Pulmonary artery endothelial cell (primary cell): ENCODE measurements at places on chromosomes 4 and X. TPM values are rescaled to one million over a fixed set of nuclear protein-coding genes. Genes with fewer than 3 reads are reported as not detected.

Gene PPBP
- total RNA-seq: not detected in 2 replicates

Gene CDX4
- total RNA-seq: not detected in 2 replicates

Gene GRIA3
- under 0.01 TPM in 1 of 2 replicates, not detected in the other for total RNA-seq

Gene SPANXB1
- not detected in 2 replicates for total RNA-seq

Gene LNX1
- 2.6 and 6.1 TPM in 2 replicates for total RNA-seq

Gene MYOZ2
- 0.20 TPM in 1 of 2 replicates, not detected in the other for total RNA-seq

Gene GCNA
- total RNA-seq: 0.59 and 2.3 TPM in 2 replicates

Gene DSPP
- total RNA-seq: not detected in 2 replicates

Gene RAI2
- 0.13 and 0.35 TPM in 2 replicates for total RNA-seq

Gene UGT2B17
- total RNA-seq: not detected in 2 replicates

Gene SLC9A7
- total RNA-seq: 35.6 and 40.6 TPM in 2 replicates

Gene XK
- total RNA-seq: under 0.01 TPM in 2 replicates

Gene IL21
- total RNA-seq: not detected in 2 replicates

Gene CXCL6
- 3.0 and 18.3 TPM in 2 replicates for total RNA-seq

Gene VCX
- not detected in 2 replicates for total RNA-seq

Gene DNAAF6
- not detected in 2 replicates for total RNA-seq

Gene CXCL1
- total RNA-seq: 53.3 and 90.8 TPM in 2 replicates

Gene NWD2
- not detected in 2 replicates for total RNA-seq

Gene ENPEP
- total RNA-seq: not detected in 2 replicates

Gene LONRF3
- total RNA-seq: 10.7 and 22.4 TPM in 2 replicates

Gene CT45A1
- total RNA-seq: not detected in 2 replicates

Gene ADGRG4
- not detected in 2 replicates for total RNA-seq

Gene CPZ
- total RNA-seq: not detected in 2 replicates

Gene CCKAR
- not detected in 2 replicates for total RNA-seq

Gene PAK3
- 0.26 and 1.5 TPM in 2 replicates for total RNA-seq

Gene CLNK
- total RNA-seq: not detected in 2 replicates

Gene MSANTD1
- total RNA-seq: 0.07 and 0.42 TPM in 2 replicates

Gene NDUFB11
- total RNA-seq: 46.0 and 58.4 TPM in 2 replicates

Gene KCNE5
- total RNA-seq: 0.11 and 0.13 TPM in 2 replicates

Gene UNC5C
- total RNA-seq: 0.18 and 0.20 TPM in 2 replicates

Gene NPY2R
- total RNA-seq: not detected in 2 replicates

Gene ARHGAP4
- 26.5 and 37.0 TPM in 2 replicates for total RNA-seq

Gene SFRP2
- total RNA-seq: not detected in 2 replicates

Gene SULT1B1
- total RNA-seq: 49.4 and 55.5 TPM in 2 replicates

Gene CLIC2
- total RNA-seq: 7.3 and 12.8 TPM in 2 replicates

Gene RENBP
- 4.9 and 8.5 TPM in 2 replicates for total RNA-seq

Gene GASK1B
- total RNA-seq: 84.3 and 114 TPM in 2 replicates

Gene DCX
- not detected in 2 replicates for total RNA-seq

Gene LPAR4
- total RNA-seq: under 0.01 TPM in 1 of 2 replicates, not detected in the other

Gene GRPEL1
- total RNA-seq: 55.4 and 84.6 TPM in 2 replicates

Gene C4orf50
- not detected in 2 replicates for total RNA-seq

Gene BCLAF3
- total RNA-seq: 3.2 and 3.4 TPM in 2 replicates

Gene KLHL8
- 9.2 and 15.5 TPM in 2 replicates for total RNA-seq

Gene WNK3
- total RNA-seq: 0.59 and 2.3 TPM in 2 replicates

Gene EDNRA
- 0.07 TPM in 2 replicates for total RNA-seq

Gene KDM5C
- 62.6 and 100 TPM in 2 replicates for total RNA-seq

Gene PIR
- total RNA-seq: 127 and 141 TPM in 2 replicates

Gene GLOD5
- not detected in 2 replicates for total RNA-seq

Gene SPOCK3
- total RNA-seq: not detected in 2 replicates

Gene UGT2B10
- total RNA-seq: not detected in 2 replicates

Gene GLRA3
- total RNA-seq: not detected in 2 replicates

Gene GUCY1B1
- total RNA-seq: 0.20 TPM in 1 of 2 replicates, not detected in the other

Gene OTUD4
- total RNA-seq: 25.0 and 32.6 TPM in 2 replicates

Gene SSX3
- not detected in 2 replicates for total RNA-seq

Gene CLDN2
- total RNA-seq: not detected in 2 replicates
